ENCODE measurements at places on chromosomes 7 and 10. TPM values are rescaled to one million over a fixed set of nuclear protein-coding genes. Genes with fewer than 3 reads are reported as not detected.

DNA sequence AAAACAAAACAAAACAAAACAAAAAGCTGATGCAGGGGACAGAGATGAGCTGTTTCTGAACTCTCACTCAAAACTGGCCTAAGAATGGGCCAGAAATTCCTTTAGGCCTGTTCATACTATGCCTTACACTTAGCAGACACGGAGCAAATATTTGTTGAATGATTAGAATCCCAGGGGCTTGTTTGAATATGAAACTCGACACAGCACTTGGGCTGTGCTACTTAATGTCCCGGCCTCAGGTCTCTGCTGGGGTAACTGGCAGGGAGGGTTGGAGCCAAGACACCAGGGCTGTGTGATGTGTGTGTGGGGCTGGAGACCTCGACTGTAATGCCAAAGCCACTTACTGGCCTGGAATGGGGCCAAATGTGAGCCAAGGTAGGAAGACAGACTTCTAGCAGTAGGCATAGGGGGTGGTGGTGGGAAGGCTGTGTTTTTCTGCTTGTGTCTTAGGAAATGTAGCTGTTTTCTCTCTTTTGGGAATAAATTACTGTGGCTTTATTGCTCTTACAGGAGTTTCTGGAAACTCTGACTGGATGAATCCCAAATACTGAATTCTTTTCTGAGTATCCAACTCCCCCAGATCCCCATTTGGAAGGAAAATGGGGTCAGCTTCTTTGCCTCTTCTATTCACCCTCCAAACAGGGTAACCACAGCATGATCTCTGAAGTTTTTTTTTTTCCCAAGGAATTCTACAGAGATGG, 66.7 kb downstream of the EMX2 start:
- DNase-seq = no peak

- DNase-seq = no peak
Measured at GRCh38 chr10:89975771-89976170, 274.4 kb downstream of the KIF20B start.

The ZNF655 gene
- total RNA-seq = 4.0 TPM

GRCh38 chr10:114504769-114505579, 100.7 kb upstream of the AFAP1L2 start:
- DNase-seq = peak; percentile 98

DNA sequence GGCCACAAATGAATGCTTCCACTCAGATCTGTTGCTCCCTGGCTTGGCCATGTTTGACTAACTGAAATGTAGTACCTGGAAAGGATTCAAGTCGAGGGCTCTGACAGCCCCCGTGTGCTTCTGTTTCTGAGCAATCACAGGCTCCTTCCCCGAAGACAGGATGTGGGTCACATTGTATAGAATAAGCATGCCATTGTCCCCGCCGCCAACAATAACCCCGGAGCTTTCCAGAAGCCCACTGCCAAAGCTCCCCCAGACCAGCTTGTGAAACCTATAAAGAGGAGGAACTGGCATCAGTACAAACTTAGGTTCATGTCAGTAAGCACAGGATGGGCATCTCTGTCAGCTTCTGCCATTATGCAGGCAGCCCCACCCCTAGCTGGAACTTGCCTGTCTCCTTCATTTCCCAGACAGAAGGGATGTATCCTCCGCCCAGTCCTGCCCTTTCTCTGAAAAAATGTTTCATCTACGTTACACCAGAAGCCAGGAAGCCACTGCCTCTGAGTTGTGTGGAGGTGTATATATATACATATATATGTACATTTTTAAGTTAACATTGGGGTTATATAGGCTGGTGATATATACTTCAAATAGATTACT, 10.3 kb downstream of the SEC31B start:
- DNase-seq = no peak

The ATG9B gene
- under 0.01 TPM for total RNA-seq

- DNase-seq = no peak
Measured at GRCh38 chr10:113992471-113993011, 51.1 kb upstream of the ADRB1 start.

The RTKN2 gene
- under 0.01 TPM for total RNA-seq

GRCh38 chr10:1754506-1755153, 17.3 kb upstream of the ADARB2 start:
- DNase-seq = no peak

The CYP3A5 gene
- total RNA-seq = not detected

DNA sequence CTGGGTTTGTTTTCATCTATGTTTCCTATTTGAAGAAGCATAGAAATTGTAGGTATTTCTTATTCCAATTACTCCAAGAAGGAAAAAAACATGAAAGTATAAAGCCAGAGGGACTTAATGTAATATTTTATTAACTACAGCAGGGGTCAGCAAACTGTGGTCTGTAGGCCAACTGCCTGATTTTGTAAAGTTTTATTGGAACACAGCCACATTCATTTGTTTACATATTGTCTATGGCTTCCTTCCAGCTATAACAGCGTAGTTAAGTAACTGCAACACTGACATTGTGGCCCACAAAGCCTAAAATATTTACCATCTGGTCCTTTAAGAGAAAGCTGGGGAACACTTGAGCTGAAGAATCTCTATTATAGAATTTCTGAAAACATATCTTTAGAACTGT, 306.2 kb downstream of the BICC1 start:
- DNase-seq = no peak

The CCDC136 gene
- 1.3 TPM for total RNA-seq

The PAPSS2 gene
- total RNA-seq = 102 TPM

The SPDYE18 gene
- total RNA-seq = 0.26 TPM

- DNase-seq = no peak
Measured at GRCh38 chr7:117728890-117729624, 144.2 kb downstream of the CTTNBP2 start.

DNA sequence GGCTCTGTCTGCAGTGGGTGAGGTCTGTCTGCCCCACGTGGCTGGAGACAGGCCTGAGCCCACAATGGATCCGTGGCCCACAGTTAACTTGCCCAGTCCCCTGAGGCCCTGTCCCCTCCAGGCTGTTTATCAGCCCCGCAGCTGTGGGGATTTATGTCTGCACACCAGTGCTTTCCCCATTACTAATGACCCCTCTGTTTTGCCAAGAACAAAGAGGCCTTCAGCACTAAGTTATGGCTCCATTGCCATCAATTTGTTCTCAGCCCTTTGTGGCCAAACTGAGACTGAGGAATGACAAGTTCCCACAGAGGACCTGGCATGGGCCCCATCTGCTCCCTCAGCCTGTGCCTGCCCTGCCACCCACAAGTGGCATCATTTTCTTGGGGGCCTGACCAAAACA, 138.2 kb downstream of the C10orf105 start:
- DNase-seq = no peak

- no peak for DNase-seq
Measured at GRCh38 chr10:12808014-12808613, 193.4 kb downstream of the CCDC3 start.

DNA sequence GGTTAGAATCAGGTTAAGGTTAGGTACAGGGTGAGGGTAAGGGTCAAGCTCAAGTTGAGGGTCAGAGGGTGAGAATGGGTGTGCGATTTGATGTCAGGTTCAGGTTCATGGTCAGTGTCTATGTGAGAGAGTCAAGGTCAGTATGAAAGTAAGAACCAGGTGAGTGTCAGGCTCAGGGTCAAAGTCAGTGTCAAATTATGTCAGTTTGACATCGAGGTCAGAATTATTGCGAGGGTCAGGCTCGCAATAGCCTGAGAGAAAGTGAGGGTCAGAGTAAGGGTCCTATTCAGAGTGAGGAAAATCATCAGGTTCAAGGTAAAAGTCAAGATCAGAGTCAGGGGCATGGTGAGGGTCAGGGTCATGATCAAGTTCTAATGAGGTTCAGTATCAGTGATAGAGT, 13.0 kb downstream of the MRPS24 start:
- no peak for DNase-seq

GRCh38 chr7:24827027-24827426, 69.8 kb upstream of the GSDME start:
- DNase-seq = no peak

DNA sequence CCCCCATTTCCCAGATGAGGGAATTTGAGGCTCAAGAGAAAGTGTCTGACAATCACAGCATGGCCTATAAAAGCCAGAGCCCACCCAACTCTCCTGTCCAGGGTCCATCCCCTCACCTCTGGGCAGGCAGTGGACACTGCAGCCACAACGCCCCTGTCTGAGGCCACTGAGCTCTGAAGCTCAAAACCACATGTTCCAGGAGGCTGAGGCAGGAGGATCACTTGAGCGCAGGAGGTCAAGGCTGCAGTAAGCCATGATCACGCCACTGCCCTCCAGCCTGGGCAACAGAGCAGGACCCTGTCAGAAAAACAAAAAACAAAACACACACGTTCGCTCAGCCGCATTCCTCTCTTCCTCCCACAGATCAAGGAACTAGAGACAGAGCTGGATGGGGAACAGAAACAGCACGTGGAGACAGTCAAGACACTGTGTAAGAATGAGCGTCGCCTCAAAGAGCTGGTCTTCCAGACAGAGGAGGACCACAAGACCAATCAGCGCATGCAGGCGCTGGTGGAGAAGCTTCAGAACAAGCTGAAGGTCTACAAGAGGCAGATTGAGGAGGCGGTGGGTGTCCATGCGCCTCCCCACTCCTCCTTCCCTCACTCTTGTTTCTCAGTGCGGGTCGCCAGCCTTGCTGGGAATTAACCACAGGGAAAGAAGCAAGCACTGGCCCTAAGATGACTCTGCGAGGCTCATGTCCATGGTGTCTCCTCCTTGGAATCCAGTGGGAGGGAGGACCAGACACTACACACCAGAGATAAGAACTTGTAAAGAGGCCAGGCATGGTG, 20.0 kb upstream of the ARPC1A start:
- DNase-seq = no peak

GRCh38 chr7:83575436-83575835, 73.5 kb downstream of the SEMA3E start:
- DNase-seq = no peak

The AQP1 gene
- total RNA-seq = 6.6 TPM

The ABCB1 gene
- 1.0 TPM for total RNA-seq

The HEPACAM2 gene
- total RNA-seq = not detected

DNA sequence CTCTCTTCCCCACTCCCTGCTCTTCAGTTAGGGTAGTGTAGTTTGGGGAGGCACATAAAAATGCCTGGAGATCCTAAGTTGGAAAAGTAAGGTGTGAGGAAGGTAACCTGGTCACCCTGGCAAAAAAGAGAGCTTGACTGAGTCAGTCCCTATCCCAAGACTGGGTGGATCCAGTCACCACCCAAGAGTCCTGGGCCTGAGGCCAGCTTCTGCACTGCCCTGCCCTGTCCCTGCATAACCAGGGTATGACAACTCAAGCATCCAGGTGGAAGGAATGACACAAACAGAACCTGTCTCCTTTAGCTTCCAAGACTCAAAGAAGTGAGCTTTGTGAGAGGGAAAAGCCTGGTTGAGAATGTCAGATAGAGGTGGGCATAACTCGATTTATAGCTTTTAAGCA, 26.9 kb upstream of the SORBS1 start:
- DNase-seq = no peak

- no peak for DNase-seq
Measured at GRCh38 chr7:147756300-147756699, 834.3 kb upstream of the C7orf33 start.

The STRIP2 gene
- total RNA-seq = 2.3 TPM

The RPEL1 gene
- total RNA-seq = 0.13 TPM

DNA sequence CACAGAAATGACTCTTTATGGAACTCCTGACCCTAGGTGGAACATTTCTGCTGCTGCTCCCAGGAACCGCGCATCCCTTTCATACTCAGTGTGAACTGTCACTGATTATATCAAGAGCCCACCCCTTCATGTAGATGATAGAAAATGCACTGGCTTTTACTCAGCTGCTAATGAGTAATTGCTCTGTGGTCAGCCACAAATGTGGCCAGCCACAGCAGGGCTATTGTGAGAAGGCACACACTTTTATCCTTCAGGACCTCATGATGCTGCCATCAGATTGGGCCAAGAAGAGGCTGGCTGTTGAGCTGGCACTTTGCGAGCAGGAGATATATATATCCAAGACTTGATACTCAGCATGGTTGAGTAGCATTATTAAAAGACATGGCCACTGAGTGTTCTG, 124.7 kb downstream of the CFAP58 start:
- no peak for DNase-seq

The DKK1 gene
- total RNA-seq = 12.7 TPM

The LRRC61 gene
- total RNA-seq = 3.7 TPM

Measured in dermis microvascular lymphatic vessel endothelial cell (primary cell).